ENCODE measurements at places on chromosomes 3 and 15.

- DNase-seq, result peak; percentile 61
Observed at GRCh38 chr3:73365756-73366397, 258.9 kb downstream of the PDZRN3 start.

- DNase-seq, result no peak
Observed at GRCh38 chr3:62638316-62638715, 236.9 kb downstream of the CADPS start.

DNA sequence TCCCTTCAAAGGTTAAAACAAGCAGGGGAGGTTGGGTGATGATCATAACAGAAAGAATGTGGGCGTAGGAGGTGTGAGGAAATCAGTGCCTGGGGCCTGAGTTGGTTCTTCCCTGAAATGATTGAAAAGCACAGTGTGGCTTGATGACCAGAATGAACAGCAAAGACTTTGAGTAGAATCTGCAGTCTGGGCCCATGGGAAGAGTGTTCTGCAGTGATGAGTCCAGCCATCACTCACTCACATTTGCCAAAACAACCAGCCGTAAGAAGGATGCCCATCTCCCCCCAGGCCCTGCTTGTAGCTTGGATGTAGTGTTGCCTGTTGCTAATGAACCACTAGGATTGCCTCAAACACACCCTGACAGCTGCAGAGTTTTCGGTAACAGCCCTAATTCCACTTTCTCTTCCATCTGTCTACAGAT is 67.9 kb downstream of the VGLL3 start:
- peak; percentile 79 for DNase-seq

- no peak for DNase-seq
Observed at GRCh38 chr3:72776-73175, 123.8 kb upstream of the CHL1 start.

- peak; percentile 81 for DNase-seq
Observed at GRCh38 chr3:159929171-159930141, 59.2 kb upstream of the IL12A start.

DNA sequence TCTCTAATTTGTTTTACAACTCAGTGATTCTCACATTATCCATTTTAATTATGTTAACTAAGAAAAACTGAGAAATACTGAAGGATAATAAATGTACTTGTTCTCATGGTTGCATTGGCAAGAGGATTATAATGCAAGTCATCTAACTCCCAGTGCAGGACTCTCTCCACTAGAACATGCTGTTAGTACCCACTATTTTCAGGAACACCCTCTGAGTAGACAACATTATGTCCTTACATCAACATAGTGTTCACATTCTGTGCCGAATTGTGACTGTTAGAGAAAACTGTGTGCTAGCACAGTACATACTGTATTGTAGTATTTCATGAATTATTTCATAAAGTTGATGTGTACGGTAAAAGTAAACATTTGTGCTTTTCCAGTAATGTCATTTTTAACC is 80.1 kb downstream of the LEKR1 start:
- no peak for DNase-seq

- DNase-seq, result no peak
Observed at GRCh38 chr3:12700800-12701199, 36.9 kb upstream of the RAF1 start.

DNA sequence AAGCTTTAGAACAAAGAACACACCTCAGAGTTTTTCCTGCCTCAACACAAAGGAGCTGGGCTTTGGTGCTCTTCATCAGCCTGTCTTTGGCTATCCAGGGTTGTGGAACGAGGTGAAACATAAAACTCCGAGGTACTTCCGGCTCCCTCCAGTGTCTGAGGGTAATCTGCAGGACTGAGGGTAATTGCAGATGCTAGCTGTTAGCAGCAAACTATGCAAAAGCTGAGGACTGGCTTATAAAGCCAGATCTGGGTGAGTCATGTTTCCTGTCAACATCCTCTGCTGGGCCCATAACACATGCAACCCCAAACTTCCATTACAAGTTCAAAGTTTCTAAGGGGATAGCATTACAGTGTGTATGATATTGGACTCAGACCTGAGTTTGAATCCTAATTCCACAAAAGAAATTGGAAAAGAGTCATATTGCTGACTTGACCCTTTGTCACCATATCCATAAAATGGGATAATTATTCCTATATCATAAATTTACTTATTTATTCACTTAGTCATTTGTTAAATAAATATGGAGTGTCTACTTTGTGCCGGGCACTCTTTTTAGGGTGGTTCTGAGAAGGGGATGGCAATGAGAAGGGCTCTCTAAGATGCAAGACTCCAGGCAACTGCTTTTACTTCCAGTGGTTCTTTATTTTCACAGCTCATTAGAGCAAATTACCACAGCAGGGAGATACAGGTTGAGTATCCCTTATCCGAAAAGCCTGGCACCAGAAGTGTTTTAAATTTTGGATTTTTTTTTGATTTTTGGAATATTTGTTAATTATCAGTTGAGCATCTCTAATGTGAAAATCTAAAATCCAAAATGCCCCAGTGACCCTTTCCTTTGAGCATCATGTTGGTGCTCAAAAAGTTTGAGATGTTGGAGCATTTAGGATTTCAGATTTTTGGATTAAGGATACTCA is 9.5 kb upstream of the TRIM69 start:
- DNase-seq, result peak; percentile 93

DNA sequence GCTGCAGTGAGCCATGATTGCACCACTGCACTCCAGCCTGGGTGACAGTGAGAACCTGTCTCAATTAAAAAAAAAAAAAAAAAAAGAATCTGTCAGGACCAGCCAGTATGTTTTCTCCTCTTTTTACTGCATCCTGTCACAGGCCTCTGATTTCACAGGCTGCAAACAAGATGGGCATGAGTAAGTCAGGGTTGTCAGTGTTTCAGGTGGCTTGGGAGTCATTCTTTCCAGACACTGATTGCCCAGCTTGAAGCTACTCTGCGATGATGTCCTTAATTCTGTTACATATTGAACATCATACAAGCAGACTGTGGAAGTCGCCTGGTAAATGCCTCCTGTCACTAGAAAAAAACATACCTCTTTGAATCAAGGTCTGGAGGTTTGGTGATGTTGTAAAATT is 18.8 kb downstream of the DIS3L start:
- no peak for DNase-seq

DNA sequence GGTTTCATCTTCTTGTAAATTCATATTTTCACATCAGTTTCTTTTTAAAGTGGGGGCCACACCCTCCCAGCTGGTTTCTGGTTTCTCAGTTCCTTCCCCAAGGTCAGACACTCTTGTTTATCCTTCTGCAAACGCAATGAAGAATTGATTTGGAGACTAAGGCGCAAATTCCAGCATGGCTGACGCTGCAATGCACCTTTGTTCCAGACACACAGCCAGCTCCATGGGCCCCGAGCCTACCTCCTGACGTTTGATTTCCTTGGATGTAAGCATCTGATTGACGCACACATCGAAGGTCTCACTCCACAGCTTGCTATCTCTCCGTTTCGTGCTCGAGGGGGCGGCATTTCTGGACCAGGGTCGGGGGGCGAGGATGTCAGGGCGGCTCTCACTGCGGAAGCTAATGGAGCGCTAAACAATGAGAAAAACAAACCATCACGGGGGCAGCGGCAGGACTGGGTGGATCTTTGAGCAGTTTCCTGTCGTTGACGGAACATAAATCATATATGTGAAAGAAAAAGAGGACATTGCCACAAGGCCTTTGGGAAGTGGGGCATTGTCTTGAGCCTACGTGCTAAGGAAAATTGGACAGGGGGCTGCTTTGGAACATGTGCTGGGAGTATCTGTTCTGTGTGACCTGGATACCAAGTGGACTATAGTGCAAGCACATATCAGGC is 46.9 kb downstream of the ARHGEF3 start:
- no peak for DNase-seq

- DNase-seq, result peak; percentile 97
Observed at GRCh38 chr3:13543253-13543652, 5.7 kb upstream of the FBLN2 start.

DNA sequence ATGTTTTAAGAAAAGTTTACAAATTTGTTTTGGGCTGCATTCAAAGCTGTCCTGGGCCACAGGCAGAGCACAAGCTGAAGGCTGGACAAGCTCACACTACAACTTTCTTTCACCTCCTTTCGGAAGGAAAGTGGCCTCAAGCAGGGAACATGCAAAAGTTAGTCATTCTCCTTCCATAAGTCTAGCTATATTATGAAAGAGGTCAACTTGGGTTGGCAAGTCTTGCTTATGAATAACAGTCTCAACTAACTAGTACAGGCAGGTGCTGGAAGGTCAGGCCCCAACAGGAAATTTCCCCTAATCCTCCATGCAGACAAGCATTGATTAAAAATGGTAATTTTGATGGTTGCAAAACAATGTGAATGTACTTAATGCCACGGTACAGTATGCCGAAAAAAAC is 69.4 kb downstream of the OSBPL10 start:
- no peak for DNase-seq

DNA sequence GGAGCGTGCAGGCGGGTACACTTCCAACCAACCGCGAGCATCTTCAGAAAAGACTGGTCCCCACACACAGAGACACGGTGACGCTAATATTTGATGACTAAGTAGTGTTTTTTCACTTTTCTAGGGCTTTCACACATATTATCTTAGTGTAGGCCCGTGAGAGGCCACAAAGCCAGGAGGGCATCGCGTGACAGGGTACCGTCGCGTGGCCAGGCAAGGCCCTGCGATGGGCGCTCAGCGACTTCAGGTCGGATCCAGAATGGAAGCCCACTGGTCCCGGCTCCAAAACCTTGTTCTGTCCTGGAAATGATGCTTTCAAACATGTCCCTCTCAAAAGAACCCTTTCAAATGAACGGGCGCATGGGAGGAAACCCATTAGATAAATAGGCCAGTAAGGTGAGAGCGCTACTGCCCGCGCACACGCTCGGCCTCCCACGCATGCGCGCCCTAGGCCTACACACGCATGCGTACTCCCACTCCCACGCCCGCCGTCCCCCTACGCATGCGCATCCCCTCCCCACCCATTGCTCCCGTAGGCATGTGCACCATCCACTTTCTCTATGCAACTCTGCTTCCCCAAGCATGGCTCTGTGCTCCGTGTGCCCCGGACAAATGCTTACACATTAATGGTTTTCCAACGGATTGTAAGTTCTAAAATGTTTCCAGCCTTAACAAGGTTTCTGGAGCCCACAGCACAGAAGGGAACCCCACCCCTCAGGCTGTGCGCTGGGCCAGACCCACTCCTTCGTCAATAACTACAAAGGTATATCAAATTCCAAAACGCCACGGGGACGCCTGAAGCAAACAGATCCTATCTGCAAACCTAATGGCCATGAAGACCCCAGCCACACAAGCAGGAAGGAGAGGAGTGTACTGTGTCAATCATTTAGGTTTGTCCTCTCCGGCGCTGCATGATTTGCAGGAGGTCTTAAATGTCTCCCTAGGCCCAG is 72.1 kb downstream of the OCA2 start:
- no peak for DNase-seq

DNA sequence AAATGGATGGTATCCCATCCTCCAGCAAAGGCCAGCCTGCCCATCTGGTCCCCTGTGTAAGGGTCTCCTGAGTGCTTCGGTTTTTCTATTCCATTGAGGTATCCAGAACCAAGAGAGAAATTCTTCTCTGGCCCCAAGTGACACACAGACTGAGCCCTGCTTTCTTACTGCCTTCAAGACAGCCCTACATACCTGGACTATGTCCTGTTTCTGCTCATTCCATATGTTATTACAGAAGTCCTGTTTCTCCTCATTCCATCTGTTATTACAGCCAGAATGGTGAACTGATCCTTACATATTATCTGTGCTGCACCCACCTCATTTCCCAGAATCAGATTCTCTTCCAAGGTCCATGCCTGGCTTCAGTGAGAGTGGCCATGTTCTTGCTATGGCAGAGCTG is 115.2 kb downstream of the DCLK3 start:
- DNase-seq, result peak; percentile 51

- no peak for DNase-seq
Observed at GRCh38 chr3:71025516-71025915, 558.0 kb downstream of the FOXP1 start.

DNA sequence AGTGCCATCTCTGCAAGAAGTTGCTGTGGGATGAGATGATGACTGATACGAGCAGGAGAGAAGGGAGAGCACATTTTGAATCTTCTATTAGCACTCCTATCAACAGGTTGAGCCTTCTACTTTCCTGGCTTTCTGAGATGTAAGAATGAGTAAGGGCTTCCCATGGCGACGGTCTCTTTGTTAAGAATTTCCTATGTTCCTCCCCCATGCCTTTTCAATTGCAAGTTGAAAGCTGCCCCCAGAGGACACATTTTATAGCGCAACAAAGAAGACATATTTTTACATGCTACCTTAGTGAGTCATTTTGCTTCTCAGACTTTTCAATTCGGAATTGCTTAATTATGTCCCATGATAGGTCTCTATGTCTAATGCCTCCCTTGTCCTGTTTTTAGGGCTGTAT is 71.3 kb upstream of the LRTM1 start:
- peak; percentile 95 for DNase-seq

GRCh38 chr3:172270557-172271166 is 177.6 kb downstream of the GHSR start:
- DNase-seq, result no peak

All from fibroblast of upper back skin (primary cell).